ENCODE measurements at places on chromosomes 4 and X. TPM values are rescaled to one million over a fixed set of nuclear protein-coding genes. Genes with fewer than 3 reads are reported as not detected.
A peak's percentile ranks its signal among the peaks of the same experiment; 100 is the strongest.

The PAGE5 gene
- total RNA-seq: 0.73 TPM

The SMIM9 gene
- total RNA-seq: not detected

The CXCL1 gene
- 0.23 TPM for total RNA-seq

The SFRP2 gene
- total RNA-seq: 0.55 TPM

The LRPAP1 gene
- 72.6 TPM for total RNA-seq

The ODAPH gene
- not detected for total RNA-seq

The FAM199X gene
- 5.9 TPM for total RNA-seq

The CT83 gene
- total RNA-seq: not detected

The CAMK2D gene
- total RNA-seq: 19.3 TPM

The PPP2R2C gene
- total RNA-seq: 0.13 TPM

DNA sequence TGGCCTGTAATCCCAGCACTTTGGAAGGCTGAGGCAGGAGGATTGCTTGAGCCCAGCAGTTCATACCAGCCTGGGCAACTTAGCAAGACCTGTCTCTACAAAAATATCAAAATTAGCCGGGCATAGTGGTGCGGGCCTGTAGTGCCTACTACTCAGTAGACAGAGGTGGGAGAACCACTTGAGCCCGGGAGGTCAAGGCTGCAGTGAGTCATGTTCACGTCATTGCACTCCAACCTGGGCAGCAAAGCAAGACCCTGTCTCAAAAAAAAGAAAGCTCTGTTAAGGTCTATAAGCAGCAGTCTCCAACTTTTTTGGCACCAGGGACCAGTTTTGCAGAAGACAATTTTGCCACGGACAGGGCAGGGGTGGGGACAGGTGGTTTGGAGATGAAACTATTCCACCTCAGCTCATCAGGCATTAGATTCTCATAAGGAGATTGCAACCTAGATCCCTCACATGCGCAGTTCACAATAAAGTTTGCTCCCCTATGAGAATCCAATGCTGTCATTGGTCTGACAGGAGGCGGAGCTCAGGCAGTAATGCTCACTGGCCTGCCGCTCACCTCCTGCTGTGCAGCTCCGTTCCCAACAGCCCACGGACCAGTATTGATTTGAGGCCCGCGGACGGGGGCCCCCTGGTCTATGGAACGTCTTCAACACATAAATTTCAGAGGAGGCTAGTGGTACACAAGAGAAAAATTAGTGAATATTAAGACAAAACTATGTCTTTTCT lies 67.9 kb downstream of the KLHL8 start:
- no peak for DNase-seq

DNA sequence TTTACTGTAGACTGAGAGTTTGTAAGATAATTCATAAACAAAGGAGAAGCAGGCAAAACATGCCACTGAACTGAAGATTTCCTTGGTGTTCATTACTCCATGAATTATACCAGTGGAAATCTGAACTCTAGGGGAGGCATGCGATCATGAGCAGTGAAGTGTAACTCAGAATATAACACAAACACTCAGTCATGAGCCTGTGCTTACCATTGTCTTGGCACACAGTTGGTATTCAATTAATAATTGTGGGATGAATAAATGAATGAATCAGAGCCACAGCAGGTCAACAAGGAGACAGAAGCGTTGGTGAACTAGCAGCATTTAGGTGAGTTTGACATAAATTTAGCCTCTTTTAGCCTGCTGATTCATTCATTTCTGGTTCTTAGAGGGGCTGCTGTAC lies 263.5 kb upstream of the DKK2 start:
- no peak for DNase-seq

GRCh38 chr4:56410247-56411062 lies 23.2 kb upstream of the AASDH start:
- DNase-seq: peak; percentile 59

GRCh38 chr4:85940151-85940550 lies 419.7 kb downstream of the MAPK10 start:
- DNase-seq: no peak

DNA sequence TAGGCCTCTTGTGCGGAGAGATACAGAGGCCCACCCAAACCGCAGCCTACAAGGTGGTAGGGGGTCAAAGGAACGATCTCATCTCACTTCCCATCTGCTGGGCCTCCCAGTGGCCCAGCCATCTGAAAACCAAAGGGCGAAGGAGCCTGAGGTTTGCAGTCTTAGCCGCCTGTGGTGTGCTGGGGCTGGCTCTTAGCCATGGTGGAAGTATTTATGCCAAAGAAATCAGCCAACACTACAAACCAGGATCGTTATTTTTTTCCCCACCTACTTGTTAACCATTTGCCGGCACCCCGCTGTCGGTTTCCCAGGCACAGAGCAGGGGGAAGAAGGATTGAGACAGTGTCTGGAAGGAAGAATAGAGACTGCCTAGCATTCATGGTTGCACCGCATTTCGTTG lies 30.9 kb upstream of the CDKL5 start:
- DNase-seq: peak; percentile 47

DNA sequence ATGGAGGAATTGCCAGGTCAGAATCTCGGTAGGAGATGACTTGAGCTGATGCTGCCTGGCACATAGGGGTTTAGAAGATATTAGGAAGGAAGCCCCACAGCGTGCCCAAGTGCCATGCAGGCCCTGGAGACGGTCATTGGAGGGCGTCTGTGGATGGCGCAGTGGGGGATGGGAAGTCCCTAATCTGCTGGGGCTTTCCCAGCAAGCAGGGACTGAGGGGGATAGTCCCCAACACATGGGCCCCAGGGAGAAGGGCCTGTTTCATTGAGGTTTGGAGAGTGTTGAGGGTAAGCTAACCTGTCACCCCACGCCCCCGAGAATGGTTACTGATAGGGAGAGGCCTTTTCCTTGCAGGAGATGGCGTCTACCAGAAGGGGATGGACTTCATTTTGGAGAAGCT lies 7.8 kb downstream of the TAFAZZIN start:
- DNase-seq: no peak

DNA sequence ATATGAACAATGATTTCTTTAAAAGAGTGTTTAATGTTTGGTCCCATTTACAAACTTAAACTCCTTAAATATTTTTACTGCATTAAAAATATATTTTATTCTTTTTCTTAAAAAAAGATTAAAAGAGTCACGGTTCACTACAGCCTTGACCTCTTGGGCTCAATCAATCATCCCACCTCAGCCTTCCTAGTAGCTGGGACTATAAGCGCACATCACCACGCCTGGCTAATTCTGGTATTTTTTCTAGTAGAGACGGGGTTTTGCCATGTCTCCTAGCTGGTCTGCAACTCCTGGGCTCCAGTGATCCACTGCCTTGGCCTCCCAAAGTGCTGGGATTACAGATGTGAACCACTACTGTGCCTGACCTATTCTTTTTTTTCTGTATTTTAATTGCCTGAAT lies 104.7 kb upstream of the TLR2 start:
- no peak for DNase-seq

DNA sequence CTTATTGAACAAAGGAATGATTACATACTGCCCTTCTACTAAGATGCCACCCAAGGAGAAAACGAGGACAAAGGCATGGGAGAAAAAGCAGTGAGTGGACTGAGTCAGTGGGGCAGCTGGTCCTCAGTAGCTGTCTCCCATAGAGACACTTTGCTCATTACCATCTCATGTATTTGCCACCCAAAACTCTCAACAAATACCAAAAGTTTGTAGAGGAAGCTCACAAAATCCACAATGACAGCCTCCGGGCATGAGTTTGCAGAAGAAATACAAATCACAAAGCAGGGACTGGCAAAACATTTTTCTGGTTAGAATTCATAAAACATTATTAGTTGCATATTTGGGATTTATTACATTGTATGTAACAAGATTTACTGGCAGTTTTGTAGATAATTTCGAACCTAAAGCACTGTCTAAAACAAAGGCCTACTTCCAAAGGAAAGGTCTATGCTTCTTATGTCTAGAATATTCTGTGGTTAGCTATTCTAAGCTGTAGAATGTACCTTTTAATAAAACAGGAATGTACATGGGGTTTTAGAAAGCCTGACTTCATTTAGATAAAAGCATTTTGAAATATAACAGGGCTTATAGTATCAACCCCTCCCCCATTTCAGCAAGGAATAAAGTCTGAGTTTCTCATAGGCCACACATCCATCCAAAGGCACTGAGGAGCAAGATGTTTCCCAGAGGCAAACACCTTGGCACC lies 17.7 kb downstream of the PCDH18 start:
- no peak for DNase-seq

DNA sequence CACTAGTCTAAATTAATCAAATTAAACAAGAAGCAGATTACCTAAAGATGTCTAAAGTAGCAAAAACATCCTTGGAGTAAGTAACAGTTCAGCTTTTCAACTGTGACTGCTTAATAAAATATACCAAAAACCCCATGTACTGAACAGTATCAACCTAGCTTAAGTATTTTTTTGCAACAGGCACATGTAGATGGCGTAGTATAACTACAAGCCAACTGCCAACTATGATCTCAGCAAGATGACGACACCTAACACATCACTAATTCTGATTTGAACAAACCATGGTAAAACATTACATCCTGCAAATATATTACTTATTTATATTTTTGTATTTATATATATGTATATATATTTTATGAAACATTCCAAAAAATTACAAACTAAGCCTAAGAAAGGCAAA lies 24.5 kb downstream of the DHX15 start:
- DNase-seq: no peak

DNA sequence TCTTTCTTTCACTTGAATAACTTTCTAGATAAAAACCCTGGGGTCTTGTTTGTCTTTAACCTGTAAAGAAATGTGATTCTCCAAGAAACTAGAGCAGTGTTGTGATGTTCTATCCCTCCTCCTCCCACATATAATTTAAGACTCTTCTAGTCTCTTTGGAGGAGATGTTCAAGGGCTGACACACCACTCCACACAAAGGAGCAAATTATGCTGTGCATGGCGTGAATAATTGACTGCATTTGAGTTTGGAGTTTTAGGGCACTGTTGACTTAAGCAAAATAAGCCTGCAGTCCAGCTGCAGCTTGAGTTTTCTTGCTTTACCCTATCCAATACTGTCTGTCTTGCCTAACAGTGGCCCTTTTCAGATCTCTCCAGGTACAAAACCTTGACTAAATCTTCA lies 119.7 kb downstream of the CHRDL1 start:
- DNase-seq: no peak

GRCh38 chrX:32644476-32645245 lies 566.7 kb downstream of the DMD start:
- DNase-seq: no peak

GRCh38 chr4:184958923-184959210 lies 59.4 kb upstream of the HELT start:
- no peak for DNase-seq

DNA sequence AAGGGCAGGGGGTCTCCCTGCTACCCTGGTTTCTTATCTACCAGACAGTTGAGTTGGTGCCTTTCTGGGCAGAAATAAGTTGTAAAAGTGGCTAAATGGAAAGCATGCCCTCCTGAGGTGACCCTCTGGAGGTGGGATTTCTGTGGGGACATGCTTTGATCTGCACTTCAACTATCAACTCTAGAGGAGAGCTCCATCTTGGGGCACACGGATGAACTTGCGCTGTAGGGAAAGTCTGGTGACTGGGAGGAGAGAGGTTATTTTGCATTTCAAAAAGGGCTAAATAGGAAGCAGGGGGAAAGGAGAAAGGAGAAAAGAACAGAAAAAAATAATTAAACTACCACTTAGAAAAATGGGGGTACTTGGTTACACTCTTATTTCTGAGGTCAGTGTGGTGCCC lies 12.7 kb upstream of the RHOXF2B start:
- DNase-seq: no peak

DNA sequence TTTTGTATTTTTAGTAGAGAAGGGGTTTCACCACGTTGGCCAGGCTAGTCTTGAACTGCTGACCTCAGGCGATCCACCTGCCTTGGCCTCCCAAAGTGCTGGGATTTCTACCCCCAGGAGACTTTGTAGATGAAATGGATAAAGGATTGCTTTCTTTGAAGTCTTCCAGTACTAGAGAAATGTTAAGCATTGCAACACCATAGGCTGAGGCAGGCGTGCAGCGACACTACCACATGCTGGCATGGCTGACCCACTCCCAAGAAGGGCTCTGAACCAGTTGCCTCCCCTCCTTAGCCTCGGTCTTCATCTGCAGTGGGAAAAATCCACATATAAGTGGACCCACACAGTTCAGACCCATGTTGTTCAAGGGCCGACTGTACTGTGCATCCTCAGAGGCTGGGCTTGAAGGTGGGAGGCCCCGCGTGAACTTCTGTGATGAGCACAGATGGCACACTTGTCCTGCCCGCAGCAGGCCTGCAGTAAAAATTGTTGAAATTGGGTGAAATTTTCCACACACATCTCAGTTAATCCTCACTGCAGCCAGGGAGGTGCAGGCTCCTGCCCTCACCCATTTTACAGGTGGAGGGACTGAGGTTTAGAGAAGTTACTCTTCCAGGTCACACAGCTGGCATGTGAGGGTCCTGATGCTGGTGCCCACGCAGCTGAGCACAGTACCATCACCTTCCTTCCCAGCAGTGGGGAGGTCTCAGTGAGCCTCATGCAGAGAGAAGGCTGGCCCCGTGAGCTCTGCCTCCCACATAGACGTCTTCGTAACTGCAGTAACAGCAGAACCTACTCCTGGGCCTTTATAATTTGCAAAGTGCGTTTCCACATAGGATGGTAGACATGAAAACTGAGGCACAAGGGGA lies 35.5 kb downstream of the HTRA3 start:
- DNase-seq: no peak

- no peak for DNase-seq
Observed at GRCh38 chr4:183968502-183968901, 63.4 kb downstream of the STOX2 start.

DNA sequence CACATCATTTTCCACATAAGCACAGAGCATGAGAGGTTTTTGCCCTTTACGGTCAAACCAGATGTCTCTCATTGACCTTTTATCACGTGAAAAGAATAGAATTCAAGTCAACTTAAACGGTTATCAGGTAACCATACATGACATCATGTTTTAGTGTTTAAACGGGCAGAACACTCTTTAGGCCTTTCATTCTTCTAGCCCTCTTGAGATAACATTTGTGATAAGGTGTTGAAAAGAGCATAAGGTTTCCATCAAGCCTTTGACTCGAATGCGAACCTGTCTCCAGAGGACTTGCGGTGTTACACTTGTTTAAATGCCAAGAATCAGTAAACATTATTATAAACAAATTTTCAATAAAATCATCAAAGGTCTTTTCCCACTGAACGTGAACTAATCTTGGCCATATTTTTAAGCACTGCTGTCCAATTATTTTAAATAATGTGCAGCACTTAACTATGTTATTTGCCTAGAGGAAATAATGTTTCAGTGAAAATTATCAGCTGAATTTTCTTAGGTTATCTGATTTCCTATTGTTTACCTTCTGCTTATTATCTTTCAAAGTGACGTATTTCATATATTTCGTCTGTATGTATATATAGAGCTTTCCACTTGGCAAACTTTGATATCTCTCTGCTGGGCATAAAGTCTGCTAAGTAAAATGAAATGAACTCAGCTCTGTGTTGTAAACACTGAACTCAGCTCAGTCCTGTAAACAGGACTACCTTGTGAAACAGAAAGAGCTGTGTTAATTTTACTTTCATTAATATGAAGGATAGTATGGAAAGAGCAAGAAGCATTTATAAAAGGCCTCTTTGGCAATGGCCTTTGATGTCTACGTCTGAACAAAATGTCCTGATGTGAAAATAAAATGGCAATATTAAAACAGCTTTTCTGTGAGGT lies 33.3 kb downstream of the TENM3 start:
- DNase-seq: no peak

- no peak for DNase-seq
Observed at GRCh38 chrX:49064303-49064702, 5.5 kb downstream of the CCDC120 start.

- DNase-seq: no peak
Observed at GRCh38 chr4:89447543-89447942, 139.9 kb upstream of the GPRIN3 start.

GRCh38 chr4:128323401-128323800 lies 35.8 kb upstream of the PGRMC2 start:
- DNase-seq: no peak

- no peak for DNase-seq
Observed at GRCh38 chr4:117560329-117560728, 474.0 kb upstream of the NDST3 start.
